ENCODE measurements at places on chromosomes 13 and 19.

DNA sequence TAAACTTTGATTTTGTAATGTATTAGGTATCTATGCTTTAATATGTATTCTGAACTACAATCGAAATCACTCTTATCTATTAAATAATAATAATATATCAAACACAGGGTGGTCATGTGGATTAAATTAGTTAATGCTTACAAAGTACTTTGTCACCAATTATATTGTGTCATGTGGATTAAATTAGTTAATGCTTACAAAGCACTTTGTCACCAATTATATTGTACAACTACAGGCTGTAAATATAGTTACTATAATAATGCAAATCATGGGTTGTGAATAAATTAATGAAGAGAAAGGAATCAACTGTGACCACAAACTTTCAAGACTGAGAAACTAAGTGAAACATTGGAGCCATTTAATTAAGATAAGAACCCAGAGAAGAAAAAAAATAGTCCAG, 1929.1 kb upstream of the PCDH20 start:
- no peak for DNase-seq

GRCh38 chr13:48234566-48235340, 1.7 kb downstream of the ITM2B start:
- DNase-seq, result peak; percentile 10

- no peak for DNase-seq
Observed at GRCh38 chr19:13946414-13946813, 5.9 kb upstream of the DCAF15 start.

- DNase-seq, result no peak
Observed at GRCh38 chr13:91745967-91746366, 347.5 kb downstream of the GPC5 start.

GRCh38 chr19:17687857-17688784, at the start of gene UNC13A:
Gene UNC13A (minus strand): TSS chr19:17688354. CDS start chr19:17688199, 155 bp downstream.
- DNase-seq, result no peak

DNA sequence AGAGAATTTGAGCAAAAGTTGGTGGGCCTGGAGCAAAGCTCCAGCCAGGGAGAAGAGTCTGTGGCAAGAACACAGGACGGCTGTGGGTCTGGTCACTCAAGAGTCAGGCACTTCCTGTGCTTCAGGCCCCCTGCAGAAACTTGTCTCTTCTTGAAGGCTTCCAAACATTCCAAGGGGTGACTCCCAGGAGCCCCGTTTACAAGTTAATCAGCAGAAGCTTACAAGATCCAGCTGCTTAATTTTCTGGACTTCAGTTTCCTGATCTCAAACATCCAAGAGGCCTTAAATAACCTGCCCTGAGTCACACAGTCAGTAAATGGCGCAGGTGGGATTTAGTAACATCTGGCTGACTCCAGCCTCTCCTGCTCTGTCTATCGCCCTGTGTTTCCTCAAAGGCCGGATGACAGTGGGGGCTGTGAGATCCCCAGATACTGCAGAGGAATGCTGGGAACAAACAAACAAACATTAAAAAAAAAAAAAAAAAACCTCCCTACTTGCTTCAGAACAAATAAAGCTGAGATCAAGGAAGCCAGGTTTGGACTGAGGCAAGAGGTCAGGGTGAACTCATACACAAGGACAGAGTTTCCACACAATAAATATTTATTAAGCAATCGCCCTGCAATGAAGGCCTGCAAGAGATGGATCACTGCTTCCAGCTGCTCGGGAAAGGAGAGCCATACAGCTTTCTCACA, 175.4 kb upstream of the RFC3 start:
- DNase-seq, result no peak
